Thoracic aorta (tissue), 2 donors: ENCODE measurements at places on chromosomes 13 and 19.

- DNase-seq = no peak
Observed at GRCh38 chr19:29587059-29587458, 19.0 kb upstream of the POP4 start.

DNA sequence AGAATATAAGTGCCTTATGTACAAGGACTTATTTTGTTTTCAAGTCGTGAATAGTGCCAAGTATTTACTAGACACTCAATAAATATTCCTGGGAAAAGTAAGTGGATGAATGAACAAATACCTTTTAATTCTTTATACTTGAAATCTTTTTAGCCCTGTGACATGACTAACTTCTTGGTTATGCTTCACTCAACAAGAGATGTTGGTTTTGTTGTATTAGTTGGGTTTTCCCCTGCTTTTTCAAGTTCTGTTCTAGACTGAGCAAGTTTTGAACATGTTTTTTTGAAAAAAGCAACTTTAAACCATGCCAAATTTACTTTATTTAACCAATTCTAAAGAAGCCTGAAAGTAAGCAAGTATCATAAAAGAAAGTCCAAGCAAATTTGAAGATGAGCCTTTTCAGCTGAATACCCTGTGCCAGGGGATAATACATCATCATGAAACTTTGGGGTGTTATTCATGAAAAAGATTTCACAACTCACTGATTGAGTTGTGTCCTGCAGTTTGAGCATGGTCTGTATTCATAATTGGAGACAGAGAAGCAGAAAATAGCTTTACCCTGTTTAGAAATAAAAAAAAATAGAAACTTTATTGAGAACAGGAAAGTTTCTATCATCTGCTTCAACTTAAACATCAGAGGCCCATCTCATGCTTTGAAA lies 11.1 kb downstream of the LMO7 start:
- no peak for DNase-seq

GRCh38 chr13:43154156-43154651 lies 130.8 kb downstream of the DNAJC15 start:
- no peak for DNase-seq

- no peak for DNase-seq
Observed at GRCh38 chr13:29733147-29733611, 117.2 kb downstream of the UBL3 start.

DNA sequence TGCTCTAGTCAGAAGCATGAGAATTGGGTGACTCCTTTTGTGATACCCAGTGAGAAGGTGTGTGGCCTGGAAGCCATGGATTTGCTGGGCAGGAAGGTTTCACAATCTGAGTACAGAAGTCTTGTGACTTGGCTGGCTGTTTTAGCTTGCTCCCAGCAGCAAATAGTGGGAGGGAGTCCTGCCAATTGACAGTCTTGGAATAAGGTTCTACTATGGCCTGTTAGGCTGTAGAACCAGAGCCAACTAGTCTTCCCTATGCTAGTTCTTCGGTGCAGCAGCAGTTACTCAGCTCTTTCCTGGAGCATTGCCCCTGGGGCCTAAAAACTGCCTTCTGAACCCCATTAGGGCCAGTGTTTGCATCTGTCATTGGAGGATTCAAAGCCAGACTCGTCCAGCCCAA lies 1935.4 kb upstream of the PCDH20 start:
- no peak for DNase-seq

- no peak for DNase-seq
Observed at GRCh38 chr19:32240316-32240715, 105.1 kb upstream of the ZNF507 start.

DNA sequence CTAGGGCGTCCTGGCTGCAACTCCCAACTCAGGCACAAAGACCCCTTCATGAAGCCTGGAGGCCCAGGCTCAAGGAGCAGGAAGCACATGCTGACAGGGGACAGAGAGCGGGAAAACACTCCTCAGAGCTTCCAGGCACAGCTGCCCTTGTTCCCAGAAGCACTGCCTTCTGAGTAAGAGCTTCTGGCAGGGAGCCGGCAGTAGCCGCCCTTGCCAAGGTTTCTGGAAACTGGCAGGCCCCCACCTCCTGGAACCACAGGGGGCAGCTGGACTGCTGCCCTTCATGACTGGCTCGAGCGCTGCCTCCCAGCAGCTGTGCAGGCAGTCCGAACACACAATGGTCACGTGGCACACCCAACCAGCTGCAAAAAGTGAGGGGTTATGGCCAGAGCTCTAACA lies 33.6 kb upstream of the EPHX3 start:
- peak; percentile 73 for DNase-seq

DNA sequence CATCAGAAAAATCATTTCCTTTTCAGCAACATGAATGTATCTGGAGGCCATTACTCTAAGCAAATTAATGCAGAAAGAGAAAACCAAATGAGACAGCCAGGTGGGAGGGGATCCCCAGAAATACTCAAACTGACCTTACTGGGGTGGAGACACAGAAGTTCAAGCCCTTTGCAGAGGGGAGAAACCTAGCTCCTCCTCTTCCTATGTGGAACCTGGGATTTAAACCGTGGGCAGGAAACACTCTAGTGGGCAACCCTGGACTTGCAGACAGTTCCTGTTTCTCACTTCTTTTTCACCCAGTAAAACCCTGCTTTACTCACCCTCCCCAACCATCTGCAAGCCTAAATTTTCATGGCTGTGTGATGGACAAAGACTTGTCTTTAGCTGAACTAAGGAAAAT lies 61.3 kb downstream of the SLITRK6 start:
- DNase-seq = no peak

- DNase-seq = no peak
Observed at GRCh38 chr19:33303791-33304345, 1.5 kb upstream of the CEBPA start.

GRCh38 chr19:16205205-16206045 lies 7.7 kb downstream of the AP1M1 start:
- DNase-seq = no peak

DNA sequence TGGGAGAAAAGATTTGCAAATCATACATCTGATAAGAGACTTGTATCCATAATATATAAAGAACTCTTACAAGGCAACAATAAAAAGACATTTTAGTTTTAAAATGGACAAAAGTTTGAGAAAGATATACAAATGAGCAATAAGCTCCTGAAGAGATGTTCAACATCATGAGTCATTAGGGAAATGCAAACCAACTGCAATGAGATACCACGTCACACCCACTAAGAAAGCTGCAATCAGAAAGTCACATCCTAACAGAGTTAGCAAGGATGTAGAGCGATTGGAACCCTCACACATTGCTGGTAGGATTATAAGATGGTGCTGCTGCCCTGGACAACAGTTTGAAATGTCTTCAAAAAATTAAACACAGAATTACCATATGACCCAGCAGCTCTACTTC lies 50.3 kb downstream of the GSX1 start:
- DNase-seq = no peak

DNA sequence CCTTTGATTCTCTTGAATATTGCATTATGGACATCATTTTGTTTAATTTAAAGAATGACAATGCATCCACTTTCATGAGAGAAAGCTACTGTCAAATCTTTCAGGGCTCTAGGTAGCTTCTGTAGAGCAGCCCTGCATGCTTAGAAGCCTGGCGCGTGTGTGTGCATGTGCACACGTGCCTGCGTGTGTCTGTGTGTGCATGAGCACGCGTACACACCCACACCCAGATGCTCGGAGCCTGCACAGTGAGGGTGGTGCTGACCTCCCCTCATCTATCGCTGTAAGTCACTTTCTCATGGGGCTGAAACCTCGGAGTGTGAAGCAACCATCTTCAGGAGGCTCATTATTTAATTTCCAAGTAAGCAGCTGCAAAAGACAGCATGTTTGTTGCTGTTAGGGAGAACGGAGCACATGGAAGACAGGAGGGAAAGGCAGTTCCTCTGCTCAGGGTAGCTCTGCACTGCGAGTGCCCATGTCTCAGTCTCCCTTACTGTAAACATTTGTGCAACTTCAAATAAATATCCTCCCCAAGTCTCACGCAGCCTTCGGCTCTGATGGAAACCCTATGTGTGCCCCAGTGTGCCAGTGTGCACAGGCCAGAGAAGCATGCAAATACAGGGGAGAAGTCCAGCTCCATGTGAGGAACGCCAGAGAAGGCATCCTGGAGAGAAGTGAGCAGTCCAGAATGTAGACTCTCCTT lies 22.8 kb downstream of the TSHZ3 start:
- DNase-seq = no peak

DNA sequence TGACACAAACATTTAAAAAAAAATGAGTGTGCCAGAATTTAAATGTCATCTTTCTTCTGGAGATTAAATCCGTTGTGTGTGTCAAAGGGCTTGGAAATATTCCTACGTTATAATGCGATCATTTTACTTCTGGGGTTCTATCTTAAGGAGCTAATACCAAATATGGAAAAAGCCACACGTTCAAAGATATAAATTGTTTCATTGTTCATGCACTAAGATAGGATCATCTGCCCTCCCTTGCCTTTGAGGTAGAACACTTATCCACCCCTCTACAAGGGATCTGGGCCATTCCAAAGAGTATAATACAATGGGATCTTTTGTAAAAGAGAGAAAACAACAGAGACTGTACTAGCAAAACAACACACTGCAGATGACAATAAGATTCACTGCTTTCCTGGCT lies 64.9 kb downstream of the ANKRD10 start:
- no peak for DNase-seq

DNA sequence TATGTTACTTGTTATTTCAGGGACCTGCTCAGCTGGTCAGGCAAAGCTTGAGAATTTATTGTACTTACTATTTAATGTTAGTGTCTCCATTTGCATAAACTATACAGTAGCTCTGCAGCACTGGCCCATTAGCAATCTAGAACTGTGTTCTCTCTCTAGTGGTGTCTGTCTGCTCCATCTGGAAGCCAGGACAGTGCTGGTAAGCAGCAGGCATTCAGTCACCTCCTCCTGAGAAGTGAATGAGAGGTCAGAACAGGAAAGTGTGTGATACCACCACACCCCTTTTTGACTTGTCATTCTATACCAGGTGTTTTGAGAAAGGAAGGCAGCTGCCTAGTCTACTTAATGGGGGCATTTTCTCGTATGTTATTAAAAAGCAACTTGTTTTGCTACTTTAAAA lies 3.9 kb downstream of the COG3 start:
- DNase-seq = no peak

GRCh38 chr13:28271056-28271840 lies 132.9 kb downstream of the PAN3 start:
- DNase-seq = no peak

DNA sequence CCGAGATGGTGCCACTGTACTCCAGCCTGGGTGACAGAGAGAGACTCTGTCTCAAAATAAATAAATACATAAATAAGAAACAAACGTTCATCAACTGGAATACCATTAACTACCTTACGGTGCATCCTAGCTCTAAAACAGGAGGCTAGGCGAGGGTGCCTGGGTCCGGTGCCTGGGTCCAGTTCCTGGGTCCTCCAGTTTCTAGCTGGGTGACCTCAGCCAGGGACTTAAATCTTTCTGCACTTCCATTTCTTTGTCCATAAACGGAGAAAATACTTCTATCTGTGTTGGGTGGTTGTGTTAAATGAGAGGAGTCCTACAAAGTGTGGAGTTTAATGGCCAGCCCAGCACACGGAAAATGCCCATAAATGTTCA lies 34.0 kb downstream of the RFX2 start:
- no peak for DNase-seq

DNA sequence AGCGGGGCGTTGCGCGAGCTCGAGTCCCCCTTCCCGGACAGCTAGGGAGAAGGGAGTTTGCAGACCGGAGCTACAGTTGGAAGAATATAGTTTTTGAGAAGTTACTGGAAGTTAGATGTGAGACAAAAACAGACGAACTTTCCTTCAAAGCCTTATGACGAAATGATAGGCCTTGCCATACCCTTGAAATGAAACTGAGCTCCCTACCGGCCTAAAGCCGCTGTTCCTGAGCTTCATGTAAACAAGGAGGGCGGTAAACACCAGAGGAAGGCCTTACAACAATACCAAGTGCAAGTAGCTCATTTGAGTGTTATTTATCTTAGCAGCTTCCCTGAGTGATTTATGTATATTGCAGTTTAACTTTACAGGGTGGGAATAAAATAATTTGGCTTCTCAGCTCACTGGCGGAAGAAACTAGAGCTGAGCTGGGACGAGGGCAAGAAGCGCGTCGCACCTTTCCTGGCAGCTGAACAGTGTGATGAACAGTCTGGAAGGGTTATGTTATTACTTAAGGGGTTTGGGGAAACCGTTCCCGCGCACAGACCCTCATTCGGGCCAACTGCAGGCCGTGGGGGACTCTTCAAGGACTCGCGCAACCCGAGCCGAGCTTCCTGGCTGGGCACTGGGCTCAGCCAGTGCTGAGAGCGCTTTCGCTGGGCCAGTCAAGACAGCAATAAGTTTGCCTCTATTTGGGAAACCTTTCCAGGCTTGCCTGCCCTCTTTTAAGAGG lies 111.2 kb downstream of the KCNRG start:
- no peak for DNase-seq

- DNase-seq = no peak
Observed at GRCh38 chr19:35302446-35302845, 10.5 kb downstream of the MAG start.

- no peak for DNase-seq
Observed at GRCh38 chr19:51461723-51462161, 3.5 kb upstream of the SIGLEC8 start.

- no peak for DNase-seq
Observed at GRCh38 chr13:40613192-40613818, 53.1 kb downstream of the FOXO1 start.

DNA sequence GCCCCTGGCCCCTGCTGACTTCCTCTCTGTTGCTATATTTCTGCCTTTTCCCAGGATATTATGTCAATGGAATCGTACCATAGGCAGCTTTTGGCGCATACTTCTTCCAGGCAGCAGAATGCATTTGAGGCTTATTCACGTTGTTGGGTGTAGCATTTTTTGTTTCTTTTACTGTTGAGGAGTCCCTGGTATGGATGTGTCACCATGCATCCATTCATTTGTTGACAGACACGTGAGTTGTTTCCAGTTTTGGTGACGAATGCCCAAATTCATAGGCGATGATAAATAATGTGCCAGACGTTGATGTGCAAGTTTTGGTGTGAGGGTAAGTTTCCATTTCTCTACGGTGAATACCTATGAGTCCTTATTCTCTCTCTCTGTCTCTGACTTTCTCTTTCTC lies 5.0 kb downstream of the NFILZ start:
- DNase-seq = no peak

DNA sequence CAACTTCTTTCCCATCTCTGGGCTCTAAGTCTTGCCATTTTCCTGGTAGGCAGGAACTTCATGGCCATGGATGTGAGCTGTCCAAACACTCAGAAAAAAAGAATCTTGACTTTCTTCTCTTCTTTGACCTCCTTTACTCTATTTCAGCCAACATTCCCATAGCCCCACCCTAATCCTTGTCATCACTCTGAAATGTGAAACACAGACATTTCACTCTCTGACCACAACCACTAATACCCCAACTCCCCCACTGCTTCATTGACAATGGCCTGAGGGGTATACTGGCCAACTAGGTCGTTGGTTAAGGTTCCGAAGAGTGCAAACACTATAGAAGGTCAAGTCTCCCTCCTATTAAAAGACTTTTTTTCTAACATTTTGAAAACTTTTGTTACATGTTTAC lies 4.7 kb upstream of the CYP2A13 start:
- DNase-seq = no peak

- peak; percentile 59 for DNase-seq
Observed at GRCh38 chr13:44132710-44133109, 240.9 kb upstream of the SERP2 start.
